Activated CD4-positive, alpha-beta memory T cell treated with anti-CD3 and anti-CD28 coated beads, Interleukin-2, amount 10 ng/mL, durations not matched to agents 7 days and 5 days (primary cell): ENCODE measurements at places on chromosomes 3 and 15.

DNA sequence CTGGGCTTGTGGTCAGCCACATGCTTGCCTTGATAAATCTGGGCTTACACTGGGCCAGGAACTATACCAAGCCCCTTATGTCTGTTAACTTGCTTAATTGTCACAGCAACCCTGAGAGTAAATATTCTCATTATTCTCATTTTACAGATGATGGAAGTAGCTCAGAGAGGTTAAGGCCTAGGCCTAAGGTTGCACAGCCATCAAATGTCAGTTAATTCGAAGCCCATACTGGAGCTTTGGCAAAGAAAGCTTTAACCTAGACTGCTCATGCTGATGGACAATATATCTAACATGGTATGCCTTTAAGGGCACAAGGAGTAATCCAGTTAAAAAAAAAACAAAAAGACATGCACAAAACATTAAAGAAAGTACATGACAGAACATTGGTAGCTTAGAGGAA lies 220.1 kb downstream of the FEZF2 start:
- no peak overlapping the region for H3K4me3 ChIP-seq
- no peaks in the 10 kb centered on the region for H3K4me1 ChIP-seq
- no peak overlapping the region for H3K27ac ChIP-seq
- H3K36me3 ChIP-seq, result no peaks in the 10 kb centered on the region

DNA sequence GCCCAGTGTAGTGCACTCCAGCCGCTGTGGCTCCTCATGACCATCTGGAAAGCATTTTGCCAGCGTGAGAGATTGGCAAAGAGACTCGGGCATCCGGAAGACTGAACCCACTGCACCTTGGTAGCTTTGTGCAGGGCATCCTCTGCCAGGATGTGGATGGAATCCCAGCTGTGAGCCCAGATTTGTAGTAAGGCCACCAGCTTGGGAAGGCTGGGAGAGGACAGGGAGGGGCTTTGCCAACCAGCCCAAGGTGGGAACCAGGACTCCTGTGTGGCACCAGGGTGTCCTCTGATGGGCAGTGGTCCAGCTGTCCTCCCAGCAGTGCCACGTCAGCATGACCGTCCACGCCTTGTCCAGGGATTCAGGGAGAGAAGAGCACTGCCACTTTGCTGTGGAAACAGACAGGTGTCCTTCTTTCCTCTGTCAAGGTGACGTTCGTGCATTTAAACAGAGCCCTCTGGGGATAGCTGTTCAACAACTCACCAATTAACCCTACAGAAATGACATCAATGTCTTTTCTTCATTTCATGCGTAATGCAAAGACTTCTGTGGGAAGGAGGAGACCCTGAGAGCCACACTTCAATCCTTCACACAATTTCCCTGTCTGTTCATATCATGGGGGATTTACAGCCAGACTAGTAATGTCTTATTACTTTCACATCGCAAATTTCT lies 19.1 kb downstream of the KLF15 start:
- DNase-seq, result no peak
- no peak overlapping the region for H3K27ac ChIP-seq
- H3K4me1 ChIP-seq, result no peaks in the 10 kb centered on the region
- H3K4me3 ChIP-seq, result no peak overlapping the region

DNA sequence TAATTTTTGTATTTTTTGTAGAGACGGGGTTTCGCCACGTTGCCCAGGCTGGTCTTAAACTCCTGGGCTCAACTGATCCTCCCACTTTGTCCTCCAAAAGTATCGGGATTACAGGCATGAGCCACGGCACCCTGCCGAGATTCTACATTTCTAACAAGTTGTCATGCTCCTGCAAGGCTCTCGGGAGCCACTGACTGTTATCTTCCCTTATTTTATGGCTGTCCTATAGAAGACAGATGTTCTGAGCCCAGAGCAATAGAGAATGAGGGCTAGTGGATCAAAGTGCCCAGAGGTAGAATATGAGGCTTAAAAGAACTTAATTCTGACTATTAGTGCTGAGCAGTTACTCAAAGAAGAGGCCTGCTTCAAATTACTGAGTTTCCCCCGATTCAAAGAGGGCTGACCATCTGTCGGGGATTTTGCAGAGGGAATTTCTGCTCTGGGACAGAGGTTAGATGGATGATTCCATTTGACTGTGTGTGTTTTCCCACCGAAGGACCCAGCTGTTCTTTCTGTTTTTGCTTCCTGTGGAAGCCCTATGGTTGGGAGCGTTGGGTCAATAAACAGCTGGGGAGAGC lies 39.5 kb downstream of the ITPR1 start:
- H3K36me3 ChIP-seq, result peaks cover 8% of the 10 kb centered on the region
- no peak overlapping the region for H3K27ac ChIP-seq
- no peaks in the 10 kb centered on the region for H3K27me3 ChIP-seq

GRCh38 chr3:70224337-70224736 lies 88.1 kb downstream of the MDFIC2 start:
- no peaks in the 10 kb centered on the region for H3K36me3 ChIP-seq
- H3K4me3 ChIP-seq, result no peak overlapping the region
- no peak for DNase-seq
- no peaks in the 10 kb centered on the region for H3K4me1 ChIP-seq
